Natural killer cell treated with Interleukin-12 subunit alpha and Interleukin-12 subunit beta and Interleukin-15 and Interleukin-18, amount 100 ng/mL, for 72 hours (primary cell): ENCODE measurements at places on chromosomes 2 and 18. TPM values are rescaled to one million over a fixed set of nuclear protein-coding genes. Genes with fewer than 3 reads are reported as not detected.

EVX2 gene
- not detected for total RNA-seq

FAM237A gene
- not detected for total RNA-seq

ORMDL1 gene
- 94.4 TPM for total RNA-seq

DNA sequence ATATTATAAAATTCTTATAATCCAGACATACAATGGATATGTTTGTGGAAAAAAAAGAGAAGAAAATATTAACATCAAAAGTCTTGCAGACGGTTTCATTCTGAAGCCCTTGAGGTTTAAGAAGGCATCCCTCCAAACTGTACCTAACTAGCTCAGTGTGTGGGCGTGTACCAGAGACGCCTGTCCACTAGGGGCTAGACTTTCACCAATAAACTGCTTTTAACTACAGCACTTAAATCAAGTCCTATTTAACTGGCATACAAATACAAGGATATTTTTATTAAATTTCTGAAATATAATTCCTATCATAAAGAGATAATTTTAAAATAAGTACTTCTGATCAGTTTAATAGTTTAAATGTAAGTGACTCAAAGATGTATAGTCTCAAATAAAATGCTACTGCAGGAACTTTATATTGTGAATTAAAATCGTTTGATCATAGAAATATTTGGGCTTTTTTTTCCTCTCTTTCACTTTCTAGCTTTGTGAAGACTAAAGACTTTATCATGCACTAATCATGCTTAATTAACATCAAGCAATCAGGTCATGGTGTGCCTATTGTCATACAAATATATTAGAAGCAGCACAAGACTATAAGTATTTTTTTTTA is 437.7 kb downstream of the SATB2 start:
- H3K36me3 ChIP-seq = no peaks in the 10 kb centered on the region
- H3K4me1 ChIP-seq = no peaks in the 10 kb centered on the region
- no peaks in the 10 kb centered on the region for H3K27me3 ChIP-seq
- no peak overlapping the region for H3K27ac ChIP-seq

DNA sequence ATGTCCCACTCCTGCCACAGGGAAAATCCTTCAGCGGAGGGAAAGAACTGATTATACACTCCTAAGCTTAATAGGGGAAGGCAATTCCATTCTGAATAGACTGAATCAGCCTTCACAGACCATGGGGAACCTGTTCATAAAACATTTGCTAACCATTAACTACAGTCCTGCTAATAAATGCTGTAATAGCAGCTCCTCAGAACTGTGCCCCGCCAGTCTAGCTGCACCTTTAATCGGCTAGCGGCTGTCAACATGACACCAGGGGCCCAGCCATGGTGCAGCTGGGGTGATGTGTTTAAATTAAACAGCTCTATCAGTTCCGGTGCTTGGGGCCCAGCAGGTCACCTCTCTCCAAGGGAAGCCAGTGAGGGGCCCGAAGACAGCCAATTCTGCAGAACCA is 77.8 kb downstream of the GALNT14 start:
- H3K36me3 ChIP-seq = no peaks in the 10 kb centered on the region
- no peak overlapping the region for H3K4me3 ChIP-seq
- no peak overlapping the region for H3K27ac ChIP-seq
- peak; percentile 8 for DNase-seq

DNA sequence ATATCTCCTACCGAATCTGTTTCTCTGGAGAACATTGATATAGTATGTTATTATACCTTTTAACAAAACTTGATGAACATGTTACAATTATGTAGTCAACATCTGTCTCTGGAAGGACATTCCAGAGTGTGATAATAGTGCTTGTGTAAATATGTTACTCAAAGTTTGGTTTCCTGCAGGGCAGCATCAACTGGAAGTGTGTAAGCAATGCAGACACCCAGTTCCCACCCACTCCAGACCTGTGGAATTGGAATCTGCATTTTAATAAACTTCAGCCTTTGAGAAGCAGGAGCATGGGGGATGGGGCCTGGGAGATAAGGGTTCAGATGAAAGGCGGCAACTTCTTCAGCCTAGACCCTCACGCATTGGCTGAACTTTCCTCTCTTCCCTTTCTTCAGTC is 398.9 kb downstream of the RND3 start:
- H3K27ac ChIP-seq = no peak overlapping the region
- no peak overlapping the region for H3K4me3 ChIP-seq
- H3K27me3 ChIP-seq = no peaks in the 10 kb centered on the region
- H3K4me1 ChIP-seq = no peaks in the 10 kb centered on the region

DNA sequence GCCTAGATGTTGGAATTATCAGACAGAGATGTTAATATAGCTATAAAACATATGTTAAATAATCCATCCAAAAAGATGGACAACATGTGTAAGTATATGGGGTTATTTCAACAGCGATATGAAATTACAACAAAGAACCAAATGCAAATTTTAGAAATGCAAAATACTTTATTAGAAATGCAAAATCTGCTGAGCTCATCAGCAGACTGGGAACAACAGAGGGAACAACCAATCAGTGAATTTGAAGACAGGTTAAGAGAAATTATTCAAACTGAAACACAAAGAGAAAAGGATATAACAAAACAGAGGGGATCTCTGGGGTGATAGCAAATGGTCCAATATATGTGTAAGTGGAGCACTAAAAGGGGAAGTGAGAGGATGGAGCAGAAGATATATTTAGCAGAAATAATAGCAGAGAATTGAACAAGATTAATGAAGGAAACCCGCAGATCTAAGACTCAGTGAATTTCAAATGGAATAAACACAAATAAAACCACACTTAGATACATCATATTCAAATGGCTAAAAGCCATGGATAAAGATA is 13.5 kb upstream of the HS6ST1 start:
- peaks cover 20% of the 10 kb centered on the region for H3K27me3 ChIP-seq
- H3K36me3 ChIP-seq = peaks cover 18% of the 10 kb centered on the region
- H3K4me1 ChIP-seq = no peaks in the 10 kb centered on the region
- no peak overlapping the region for H3K27ac ChIP-seq
- no peak for DNase-seq

- H3K4me1 ChIP-seq = no peaks in the 10 kb centered on the region
- no peaks in the 10 kb centered on the region for H3K27me3 ChIP-seq
- no peak overlapping the region for H3K27ac ChIP-seq
Observed at GRCh38 chr2:150994076-150994475, 267.6 kb downstream of the RBM43 start.

GRCh38 chr2:103361712-103362111 is 599.9 kb downstream of the TMEM182 start:
- no peaks in the 10 kb centered on the region for H3K4me1 ChIP-seq
- H3K27me3 ChIP-seq = no peaks in the 10 kb centered on the region
- H3K27ac ChIP-seq = no peak overlapping the region
- no peak for DNase-seq
- peaks cover 7% of the 10 kb centered on the region for H3K36me3 ChIP-seq
- H3K4me3 ChIP-seq = no peak overlapping the region

- no peak overlapping the region for H3K4me3 ChIP-seq
- H3K36me3 ChIP-seq = no peaks in the 10 kb centered on the region
- peaks cover 3% of the 10 kb centered on the region for H3K4me1 ChIP-seq
- no peaks in the 10 kb centered on the region for H3K27me3 ChIP-seq
- DNase-seq = no peak
Observed at GRCh38 chr2:20608666-20609348, 42.1 kb downstream of the HS1BP3 start.

GRCh38 chr2:208042450-208042849 is 17.1 kb upstream of the PLEKHM3 start:
- H3K36me3 ChIP-seq = no peaks in the 10 kb centered on the region
- H3K4me1 ChIP-seq = no peaks in the 10 kb centered on the region
- H3K27me3 ChIP-seq = peaks cover 14% of the 10 kb centered on the region
- DNase-seq = no peak

DNA sequence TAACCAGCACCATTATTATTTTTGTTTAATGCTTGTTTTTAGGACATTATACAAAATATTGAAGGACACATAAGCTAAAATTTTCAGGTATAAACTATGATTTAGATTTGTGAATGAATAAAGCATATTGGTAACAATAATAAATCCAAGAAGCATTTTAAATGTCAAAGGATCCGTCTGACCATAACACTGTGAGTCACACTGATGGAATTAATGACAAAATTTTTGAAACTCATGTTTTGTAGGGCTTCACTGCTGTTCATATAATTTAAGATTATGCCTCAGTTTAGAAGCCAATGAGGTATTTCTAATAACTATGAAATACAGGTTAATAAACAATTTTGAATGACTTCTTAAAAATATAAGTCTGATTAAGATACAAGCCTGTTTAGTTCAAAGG is 124.6 kb downstream of the TMEFF2 start:
- peaks cover 23% of the 10 kb centered on the region for H3K4me1 ChIP-seq
- no peaks in the 10 kb centered on the region for H3K36me3 ChIP-seq
- DNase-seq = no peak
- peaks cover 21% of the 10 kb centered on the region for H3K27me3 ChIP-seq

DNA sequence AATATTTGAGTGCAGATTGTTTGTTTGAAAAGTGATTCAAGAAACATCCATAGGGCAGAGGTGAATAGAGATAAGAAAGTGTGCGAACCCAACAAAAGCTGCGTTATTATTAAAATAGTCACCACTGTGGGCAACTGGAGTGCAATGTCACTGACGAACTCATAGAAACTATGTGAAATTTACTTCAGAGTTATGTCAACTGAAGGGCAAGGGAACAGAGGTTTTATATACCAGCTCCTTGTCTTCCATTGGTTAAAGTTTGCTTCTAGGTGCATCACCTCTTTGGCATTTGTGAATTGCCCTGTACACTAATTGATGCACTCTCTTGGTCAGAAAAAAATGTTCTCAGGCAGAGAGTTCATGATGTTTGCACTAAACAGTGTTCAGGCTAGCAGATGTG is 110.5 kb upstream of the NYAP2 start:
- peaks cover 7% of the 10 kb centered on the region for H3K27me3 ChIP-seq
- DNase-seq = no peak
- H3K36me3 ChIP-seq = no peaks in the 10 kb centered on the region
- H3K27ac ChIP-seq = no peak overlapping the region
- no peak overlapping the region for H3K4me3 ChIP-seq

DNA sequence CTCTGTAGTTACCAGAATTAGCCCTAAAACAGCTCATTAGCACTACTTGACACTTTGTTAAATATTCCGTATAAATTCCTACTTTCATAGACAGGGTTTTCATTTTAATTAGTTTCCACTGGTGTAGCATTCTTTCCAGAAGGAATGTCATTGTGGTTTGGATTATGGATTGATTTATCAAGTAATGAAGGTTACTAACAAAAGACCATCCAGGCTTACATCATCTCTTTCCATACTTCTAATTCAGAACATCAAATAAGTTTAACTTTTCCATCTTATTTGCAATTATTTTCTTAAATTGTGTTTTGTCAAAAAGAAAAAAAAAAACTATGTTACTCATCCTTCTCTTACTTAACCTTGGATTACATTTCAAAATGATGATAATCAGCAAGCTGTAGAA is 231.8 kb upstream of the SPOPL start:
- H3K27ac ChIP-seq = no peak overlapping the region
- H3K4me1 ChIP-seq = no peaks in the 10 kb centered on the region
- no peak for DNase-seq
